ENCODE measurements at places on chromosomes 16 and 17.

DNA sequence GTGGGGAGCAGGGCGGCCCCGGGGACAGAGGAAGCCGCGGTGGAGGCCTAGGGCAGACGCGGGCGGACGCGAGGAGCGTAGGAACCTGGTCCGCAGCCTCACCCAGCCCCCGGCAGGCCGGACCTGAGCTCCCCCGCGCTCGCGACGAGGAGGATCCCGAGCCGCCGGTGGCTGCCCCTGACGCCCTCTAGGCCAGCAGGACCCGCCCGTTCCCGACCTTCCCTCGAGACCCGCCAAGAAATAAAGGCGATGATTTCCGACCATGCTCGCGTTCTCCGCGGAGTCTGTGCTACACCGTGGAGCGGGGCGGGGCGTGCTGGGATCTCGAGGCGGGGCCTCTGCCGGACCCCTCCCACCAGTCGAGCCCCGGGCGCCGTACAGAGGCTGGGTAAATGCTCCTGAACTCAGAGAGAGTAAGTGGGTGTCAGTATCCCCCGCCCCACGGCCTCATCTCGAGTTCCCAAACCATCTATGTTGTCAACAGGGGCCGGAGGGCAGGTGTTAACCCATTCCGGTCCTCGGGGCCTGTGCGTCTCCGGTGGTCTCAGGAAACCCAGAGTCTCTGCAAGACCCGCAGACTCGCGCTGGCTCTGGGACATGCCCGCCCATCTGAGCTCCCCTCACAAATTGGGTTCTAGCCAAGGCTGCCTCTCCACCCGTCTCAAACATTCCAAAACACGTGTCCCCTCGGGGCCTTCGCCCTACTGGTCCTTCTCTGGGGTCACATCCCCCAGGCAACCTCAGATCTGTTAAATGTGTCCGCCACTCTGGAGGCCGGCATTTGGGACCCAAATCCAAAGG lies 13.7 kb downstream of the SYCE1L start:
- DNase-seq: peak; percentile 73

GRCh38 chr17:80759377-80759673 lies 214.7 kb downstream of the RPTOR start:
- DNase-seq: peak; percentile 32

GRCh38 chr17:35287286-35287811 lies 44.5 kb downstream of the SLFN5 start:
- no peak for DNase-seq

- DNase-seq: no peak
Observed at GRCh38 chr17:1709971-1710806, at the start of gene TLCD2. Gene TLCD2 (minus strand): TSS chr17:1710377. CDS start chr17:1710242, 135 bp downstream.

DNA sequence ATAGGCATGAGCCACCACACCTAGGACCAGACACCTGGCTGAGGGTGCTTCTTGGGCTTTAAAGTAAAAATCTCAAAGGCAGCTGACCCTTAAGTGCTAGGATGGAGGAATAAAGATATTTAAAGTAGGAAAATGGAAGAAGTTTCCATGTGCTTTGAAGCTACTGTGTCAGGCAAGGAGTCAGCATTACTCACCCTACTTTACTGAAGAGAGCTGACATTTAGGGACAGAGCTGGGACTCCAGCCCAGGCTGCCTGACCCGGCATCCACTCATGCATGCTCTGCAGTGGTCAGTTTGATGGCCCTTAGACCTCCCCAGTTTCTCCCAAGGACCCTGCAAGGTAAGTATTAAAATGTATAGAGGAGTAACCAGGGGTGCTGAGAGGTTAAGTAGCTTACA lies 124.7 kb upstream of the PLCG2 start:
- DNase-seq: no peak

DNA sequence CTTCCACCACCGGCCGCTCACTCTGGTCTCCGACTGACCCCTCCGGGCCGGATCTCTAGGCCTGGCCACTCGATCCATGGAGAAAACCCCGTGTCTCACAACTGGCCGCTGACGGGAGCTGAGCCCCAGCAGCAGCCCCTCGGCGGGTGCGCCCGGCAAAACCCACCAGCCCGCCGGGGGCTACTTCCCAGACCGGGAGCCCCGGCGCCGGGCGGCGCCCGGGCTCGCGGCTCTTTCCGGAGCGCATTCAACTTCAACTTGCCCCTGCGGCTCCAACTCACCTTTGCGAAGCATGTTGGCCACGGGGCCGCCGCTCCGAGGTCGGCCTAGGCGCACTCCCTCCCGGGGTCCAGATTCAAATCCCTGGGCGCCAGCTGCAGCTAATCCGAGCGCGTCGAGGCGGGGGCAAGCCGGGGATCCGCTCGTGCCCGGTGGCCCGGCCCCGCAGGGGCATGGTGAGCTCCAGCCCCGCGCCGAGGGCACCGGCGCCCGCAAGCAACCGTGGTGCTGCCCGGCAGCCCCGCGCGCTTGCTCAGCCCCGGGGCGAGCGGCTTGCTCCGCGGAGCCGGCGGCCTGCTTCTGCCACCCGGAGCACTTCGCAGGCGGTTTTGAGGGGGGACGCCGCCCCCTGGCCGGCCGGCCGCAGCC lies 438 bp downstream of the RTN4RL1 start:
- DNase-seq: no peak

Measured in stimulated activated CD4-positive, alpha-beta T cell treated with anti-CD3 and anti-CD28 coated beads, Interleukin-4, amount 100 ng/mL, for 4 hours (primary cell).